LHCN-M2 (cell line): ENCODE measurements at places on chromosomes 16 and 17. TPM values are rescaled to one million over a fixed set of nuclear protein-coding genes. Genes with fewer than 3 reads are reported as not detected.
A peak's percentile ranks its signal among the peaks of the same experiment; 100 is the strongest.

DNA sequence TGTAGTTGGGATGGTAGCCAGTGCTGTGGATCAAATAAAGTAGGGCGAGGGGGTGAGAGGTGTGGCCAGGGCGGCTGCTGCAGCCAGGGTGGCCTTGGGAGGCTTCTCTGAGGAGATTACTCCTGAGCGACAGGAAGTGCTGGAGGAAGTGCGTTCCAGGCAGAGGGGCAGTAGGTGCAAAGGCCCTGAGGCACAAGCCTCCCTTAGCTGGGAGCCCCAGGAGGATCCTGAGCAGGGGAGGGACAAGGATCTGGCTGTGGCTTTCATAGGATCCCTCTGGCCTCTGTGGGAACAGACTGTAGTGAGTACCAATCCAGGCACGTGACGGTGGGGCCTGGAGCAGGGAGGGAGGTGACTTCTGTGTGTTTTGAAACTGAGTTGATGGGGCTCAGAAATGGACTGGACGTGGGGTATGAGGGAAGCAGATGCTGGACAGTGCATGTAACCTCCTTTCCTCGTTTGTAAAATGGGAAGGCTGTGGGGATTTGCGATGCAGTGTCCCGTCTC, 2.8 kb downstream of the LLGL1 start:
- DNase-seq = no peak

DNA sequence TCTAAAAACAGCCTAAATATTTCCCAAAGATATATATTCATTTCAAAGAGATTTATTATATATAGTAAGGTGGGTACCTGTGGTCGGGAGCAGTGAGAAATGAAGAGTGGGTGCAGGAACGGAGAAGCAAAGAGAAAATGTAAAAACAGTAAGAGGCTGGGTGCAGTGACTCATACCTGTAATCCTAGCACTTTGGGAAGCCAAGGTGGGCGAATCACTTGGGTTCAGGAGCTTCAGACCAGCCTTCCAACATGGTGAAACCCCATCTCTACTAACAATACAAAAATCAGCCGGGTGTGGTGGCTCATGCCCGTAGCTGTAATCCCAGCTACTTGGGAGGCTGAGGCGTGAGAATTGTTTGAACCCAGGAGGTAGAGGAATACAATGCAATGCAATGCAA, 257.1 kb downstream of the BCAS3 start:
- DNase-seq = no peak

The SPATA32 gene
- 0.11 TPM in 1 of 2 replicates, not detected in the other for total RNA-seq

DNA sequence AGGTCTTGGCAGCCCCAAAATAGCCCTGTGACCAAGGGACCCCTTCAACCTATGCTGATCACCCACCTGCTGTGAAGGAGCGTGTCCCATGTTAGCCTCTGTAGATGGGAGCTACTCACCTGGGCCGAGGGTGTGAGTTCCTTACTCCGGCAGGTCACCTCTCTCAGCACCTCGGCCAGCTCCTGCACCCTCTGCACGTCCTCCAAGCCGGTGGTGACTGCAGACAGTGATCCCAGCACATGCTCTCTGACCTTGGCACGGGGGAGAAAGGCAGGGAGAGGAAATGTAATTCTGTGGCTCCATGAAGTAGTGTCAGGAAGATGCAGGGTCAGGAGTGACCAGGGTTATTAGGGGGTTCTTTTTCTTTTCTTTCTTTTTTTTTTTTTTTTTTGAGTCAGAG, 67.7 kb upstream of the BCO1 start:
- DNase-seq = no peak

DNA sequence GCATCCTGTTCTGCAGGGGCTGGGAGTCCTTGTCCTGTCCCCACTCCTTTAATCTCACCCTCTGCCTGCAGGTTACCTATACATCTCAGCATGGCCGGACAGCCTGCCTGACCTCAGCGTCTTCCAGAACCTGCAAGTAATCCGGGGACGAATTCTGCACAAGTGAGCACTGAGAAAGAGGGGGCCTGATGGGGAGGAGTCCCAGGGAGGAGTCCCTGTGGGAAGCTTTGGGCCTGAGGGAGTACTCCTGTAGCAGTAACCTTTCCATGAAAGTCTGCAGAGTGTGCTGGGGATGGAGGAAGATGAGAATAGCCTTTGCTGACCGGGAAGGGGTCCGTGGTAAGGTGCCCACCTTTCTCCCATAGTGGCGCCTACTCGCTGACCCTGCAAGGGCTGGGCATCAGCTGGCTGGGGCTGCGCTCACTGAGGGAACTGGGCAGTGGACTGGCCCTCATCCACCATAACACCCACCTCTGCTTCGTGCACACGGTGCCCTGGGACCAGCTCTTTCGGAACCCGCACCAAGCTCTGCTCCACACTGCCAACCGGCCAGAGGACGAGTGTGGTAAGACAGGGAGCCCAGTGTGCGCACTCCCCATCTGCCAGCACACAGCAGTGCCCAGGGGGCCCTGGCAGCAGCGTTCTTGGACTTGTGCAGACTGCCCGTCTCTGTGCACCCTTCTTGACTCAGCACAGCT, 14.8 kb downstream of the MIEN1 start:
- DNase-seq = no peak

GRCh38 chr17:21376759-21377690, 868 bp downstream of the KCNJ12 start:
- peak; percentile 21 for DNase-seq

GRCh38 chr17:41627316-41628072, 3.1 kb upstream of the KRT17 start:
- no peak for DNase-seq

DNA sequence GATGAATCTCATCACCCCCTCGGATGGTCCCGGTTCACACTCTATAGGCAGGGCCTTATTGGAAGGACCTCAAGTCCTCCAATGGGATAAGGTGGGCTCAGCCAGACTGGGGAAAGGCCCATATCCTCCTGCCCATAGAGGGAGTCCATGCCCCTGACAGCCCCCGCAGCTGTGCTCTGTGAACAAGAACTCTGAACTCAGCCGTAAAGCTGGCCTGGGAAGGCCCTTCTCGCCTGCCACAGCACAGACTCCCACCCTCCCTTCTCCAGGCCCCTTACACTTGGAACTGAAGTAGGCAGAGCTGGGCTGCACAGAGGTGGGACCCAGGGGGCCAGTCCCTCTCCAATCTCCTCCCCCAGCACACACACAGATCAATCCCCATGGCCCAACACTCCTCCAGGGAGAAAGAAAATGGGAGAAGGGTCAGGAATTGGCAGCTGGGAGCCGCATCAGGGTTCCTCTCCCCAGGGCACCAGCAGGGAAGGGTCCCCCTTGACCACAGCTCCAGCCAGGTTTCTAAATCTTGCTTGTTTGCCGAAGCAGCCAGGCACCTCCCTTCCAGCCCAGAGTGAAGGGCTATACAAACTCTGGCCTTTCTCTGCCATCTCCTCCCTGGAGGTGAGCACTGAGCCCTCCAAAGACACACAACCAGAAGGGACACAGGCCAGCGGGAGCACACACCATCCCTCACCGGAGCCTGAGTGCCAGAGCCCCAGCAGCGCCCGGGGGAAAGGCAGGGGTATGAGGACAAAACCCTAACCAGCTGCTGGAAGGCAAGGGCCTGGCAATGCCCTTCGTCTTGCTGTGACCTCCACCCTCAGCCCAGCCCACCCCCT, 454.1 kb downstream of the SOX9 start:
- DNase-seq = no peak

The MT1H gene
- total RNA-seq = not detected in 2 replicates

The TPSD1 gene
- total RNA-seq = not detected in 2 replicates

DNA sequence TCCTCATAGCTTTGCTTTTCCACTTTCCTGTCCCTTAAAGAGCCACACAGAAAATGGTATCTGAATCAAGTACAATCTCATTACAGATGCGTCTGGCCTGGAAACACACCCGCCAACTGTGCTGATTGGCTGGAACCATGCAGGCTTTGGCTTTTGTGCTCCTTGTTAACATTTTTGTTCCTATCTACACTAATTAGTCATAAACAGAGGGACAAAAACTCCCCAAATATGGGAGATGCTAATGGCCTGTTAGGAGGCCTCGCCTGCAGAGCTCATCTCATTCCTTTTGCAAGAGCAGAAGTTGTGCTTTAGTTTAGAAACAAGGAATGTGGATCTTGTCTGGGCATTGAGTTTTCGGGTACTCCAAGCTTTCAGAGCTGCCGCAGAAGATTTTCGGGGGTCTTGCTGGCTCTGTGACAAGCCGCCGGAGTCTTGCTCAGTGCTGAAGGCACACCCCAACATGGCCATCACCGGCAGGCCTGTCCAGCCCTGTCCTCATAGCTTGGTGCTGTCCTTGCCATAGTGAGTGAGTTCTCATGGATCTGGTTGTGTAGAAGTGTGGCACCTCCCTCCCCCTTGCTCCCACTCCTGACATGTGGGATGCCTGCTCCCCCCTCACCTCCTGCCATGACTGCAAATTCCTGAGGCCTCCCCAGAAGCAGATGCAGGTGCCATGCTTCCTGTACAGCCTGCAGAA, 69.8 kb downstream of the METRNL start:
- no peak for DNase-seq

DNA sequence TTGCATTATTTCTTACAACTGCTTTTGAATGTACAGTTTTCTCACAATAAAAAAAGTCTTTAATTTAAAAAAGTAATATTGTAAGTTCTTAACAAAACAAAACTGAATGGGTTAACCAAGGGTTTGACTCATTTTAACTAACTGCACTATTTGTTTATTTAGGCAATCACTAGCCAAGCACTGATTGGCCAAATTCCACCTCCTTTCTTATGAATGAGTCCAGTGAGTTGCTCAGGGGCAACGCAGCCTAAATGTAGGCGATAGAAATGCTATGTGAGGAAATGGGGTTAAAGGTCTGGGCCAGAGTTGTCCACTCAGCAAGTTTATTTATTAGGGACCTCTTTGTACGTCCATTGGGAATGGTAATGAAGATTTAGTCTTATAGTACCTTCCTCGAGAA, 89.6 kb upstream of the MAF start:
- DNase-seq = no peak

The GSG1L gene
- not detected in 2 replicates for total RNA-seq

GRCh38 chr16:1012722-1013592, 31.4 kb downstream of the SOX8 start:
- no peak for DNase-seq

GRCh38 chr17:66760324-66760723, 74.6 kb upstream of the CACNG5 start:
- no peak for DNase-seq

DNA sequence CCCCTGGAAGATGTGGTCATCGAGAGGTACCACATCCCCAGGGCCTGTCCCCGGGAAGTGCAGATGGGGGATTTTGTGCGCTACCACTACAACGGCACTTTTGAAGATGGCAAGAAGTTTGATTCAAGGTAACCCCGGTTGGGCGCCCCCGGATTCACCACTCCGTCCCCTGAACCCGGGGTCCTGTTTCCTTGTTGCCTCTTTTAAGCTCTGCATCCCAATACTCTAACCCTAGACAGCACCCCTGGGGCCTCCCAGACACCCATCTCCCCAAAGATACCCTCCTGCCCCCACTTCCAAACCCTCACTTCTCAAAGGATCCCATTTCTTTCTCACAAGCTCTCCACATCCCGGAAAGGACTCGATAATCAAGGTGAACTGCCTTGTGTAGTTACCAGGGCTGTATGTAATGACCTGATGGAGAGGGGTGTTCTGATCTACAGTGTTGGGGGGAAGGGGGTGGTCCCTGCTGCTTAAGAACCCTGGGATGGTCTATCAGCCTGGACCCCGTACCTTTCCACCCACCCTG, 412 bp downstream of the FKBP10 start:
- no peak for DNase-seq

- no peak for DNase-seq
These were observed 731 bp upstream of the MKS1 start for GRCh38 chr17:58219789-58220183.

DNA sequence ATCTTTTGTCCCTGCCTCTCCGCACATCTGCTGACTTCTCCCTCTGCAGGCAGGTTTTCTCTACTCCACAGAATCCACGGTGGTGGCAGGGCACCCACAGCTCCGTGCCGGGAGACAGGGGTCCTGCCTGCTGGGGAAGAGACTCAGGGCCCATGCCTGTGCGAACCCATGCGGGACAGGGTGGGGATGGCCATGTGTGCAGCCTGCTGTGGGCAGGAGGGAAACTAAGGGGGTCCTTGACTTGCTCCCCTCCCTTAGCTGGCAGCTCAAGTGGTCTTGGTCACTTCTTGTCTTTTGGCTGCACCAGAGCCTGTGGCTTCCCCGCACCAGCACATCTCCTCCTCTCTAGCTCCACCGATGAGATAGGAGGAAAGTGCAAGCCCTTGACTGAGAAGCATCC, 69.8 kb downstream of the SLC5A11 start:
- no peak for DNase-seq

DNA sequence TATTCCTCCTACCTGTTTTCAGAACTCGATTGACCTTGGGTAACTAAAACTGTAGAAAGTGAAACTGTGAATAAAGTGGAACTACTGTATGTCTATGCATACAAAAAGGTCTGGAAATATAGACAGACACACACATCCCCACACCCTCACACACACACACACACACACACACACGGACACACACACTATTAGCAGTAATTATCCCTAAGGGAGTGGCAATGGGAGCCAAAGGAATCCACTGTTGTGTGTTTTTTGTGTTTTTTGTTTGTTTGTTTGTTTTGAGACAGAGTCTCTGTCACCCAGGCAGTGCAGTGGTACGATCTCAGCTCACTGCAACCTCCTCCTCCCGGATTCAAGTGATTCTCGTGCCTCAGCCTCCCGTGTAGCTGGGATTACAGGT, 26.6 kb upstream of the SRCIN1 start:
- DNase-seq = no peak

GRCh38 chr16:56600398-56600999, 7.9 kb upstream of the MT2A start:
- DNase-seq = peak; percentile 71

DNA sequence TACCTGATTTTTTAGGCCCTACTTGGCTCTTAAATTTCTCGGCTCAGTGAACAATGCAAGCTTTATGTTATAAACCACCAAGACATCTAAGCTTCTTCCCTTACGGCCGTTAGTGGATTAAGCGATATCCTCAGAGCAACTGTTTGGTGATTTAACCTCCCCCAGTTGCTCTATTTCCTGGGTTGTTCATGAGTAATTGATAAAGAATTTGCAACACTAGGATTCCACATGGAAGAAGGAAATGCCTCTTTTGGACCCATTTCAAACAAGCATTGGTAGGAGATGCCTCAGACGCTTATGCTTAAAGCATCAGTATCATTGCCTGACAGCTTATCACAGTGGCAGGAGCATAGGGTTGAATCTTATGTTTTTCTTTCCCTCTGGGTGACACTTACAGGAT, 65.3 kb downstream of the RBFOX1 start:
- peak; percentile 99 for DNase-seq

The RRN3 gene
- 41.9 and 47.8 TPM in 2 replicates for total RNA-seq

- DNase-seq = peak; percentile 86
These were observed 35.2 kb downstream of the GJC1 start for GRCh38 chr17:44794851-44795413.
